ENCODE measurements at places on chromosomes 1 and 21.

DNA sequence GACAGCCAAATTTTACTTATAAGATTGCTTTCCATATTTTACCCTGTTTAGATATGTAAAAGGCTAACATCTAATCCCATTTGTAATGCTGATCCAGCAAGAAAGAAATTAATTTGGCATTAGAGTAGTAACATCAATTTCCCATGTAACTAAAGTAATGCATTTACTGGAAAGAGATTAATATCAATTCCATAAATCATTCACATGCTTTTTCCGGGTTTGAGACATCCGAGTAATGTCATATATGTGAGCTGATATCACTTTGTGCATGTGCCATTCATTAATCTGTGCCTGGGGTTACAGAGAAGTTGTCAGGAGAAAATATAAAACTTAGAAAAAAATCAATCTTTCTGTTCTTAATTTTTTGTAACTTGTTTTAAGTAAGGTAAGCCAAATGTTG lies 206.1 kb downstream of the AGBL4 start:
- no peak for DNase-seq

DNA sequence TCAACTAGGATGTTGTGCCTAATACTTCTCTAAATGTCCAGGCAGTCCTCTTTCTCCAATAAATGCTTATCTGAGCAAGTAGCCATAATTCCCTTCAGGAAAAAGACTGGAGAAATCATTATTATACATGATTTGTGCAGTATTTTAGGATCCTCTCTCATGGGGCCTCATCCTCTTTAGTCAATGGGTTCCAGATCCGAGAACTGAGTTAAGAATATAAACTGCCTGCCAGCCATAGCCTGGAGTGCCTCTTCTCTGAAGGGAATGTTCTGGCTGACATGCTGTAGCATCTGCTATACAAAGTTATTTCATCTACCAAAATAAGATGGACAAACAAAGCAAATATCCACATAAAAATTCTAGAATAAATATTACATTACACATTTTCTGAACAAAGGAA lies 334.0 kb upstream of the PRMT6 start:
- DNase-seq = no peak

GRCh38 chr1:64948905-64949833 lies 17.2 kb downstream of the JAK1 start:
- no peak for DNase-seq

DNA sequence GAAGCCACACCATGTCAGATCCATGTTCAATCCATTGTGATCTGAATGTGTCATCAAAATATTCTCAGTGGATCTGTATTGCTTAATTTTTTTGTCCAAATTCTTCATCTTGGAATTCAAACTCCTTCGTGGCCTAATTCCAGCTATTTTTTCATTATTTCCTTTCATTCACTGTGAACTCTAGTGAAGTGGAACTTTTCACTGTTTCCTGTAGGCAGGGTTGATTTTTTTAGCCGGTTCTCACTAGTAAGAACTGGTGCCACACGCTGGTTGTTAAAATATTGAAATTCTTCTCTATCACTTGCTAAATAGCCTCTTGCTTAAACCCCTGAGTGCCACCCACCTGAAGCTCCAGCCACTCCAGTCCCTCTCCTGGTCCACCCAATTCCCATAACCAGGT lies 7.6 kb upstream of the S100A11 start:
- no peak for DNase-seq

GRCh38 chr1:167722152-167722869 lies 529 bp downstream of the MPZL1 start:
- DNase-seq = peak; percentile 72
